ENCODE measurements at places on chromosomes 2 and 18.
A peak's percentile ranks its signal among the peaks of the same experiment; 100 is the strongest.

GRCh38 chr18:6280211-6280743 is 134.4 kb downstream of the L3MBTL4 start:
- DNase-seq = no peak

GRCh38 chr2:162256591-162256991 is 13.3 kb upstream of the FAP start:
- DNase-seq = no peak

DNA sequence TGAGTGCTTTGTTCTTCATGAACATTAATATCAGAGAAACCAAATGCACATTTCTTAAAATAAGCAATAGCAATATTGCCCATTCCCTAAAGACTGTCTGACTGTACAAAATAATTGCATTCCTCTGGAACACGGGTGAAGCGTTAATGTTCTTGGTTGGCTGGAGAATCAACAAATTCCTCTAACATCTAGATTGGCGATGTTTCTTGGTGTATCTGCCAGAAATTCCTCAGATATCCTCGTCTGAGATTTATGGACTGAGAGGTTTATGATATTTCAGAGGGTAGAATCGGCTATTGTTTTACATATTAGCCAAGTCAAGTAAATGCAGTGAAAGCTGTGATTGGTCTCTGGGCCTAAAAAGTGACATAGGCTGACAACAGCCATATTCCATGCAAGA is 27.1 kb upstream of the SPTBN1 start:
- DNase-seq = no peak

GRCh38 chr2:223563462-223563861 is 38.7 kb downstream of the SCG2 start:
- DNase-seq = peak; percentile 24

DNA sequence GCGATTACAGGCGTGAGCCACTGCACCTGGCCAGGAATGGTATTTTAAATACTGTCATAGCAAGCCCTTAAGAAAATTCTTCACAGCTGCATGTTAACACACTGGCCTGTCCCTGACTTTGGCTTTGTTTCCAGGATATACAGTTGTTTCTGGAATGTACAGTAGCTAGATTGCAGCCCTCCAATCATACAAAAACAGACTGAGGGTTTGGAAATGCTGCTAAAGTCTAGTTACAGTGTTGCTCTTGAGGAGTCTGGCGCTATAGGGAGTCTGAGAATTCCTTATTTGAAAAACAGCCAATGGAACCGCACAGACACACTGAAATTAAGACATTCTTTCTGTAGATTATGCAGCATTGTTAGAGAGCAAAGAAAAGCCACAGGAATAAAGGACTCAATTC is 37.7 kb downstream of the STON1 start:
- DNase-seq = no peak

GRCh38 chr18:13577091-13577697 is 149.2 kb downstream of the FAM210A start:
- no peak for DNase-seq

DNA sequence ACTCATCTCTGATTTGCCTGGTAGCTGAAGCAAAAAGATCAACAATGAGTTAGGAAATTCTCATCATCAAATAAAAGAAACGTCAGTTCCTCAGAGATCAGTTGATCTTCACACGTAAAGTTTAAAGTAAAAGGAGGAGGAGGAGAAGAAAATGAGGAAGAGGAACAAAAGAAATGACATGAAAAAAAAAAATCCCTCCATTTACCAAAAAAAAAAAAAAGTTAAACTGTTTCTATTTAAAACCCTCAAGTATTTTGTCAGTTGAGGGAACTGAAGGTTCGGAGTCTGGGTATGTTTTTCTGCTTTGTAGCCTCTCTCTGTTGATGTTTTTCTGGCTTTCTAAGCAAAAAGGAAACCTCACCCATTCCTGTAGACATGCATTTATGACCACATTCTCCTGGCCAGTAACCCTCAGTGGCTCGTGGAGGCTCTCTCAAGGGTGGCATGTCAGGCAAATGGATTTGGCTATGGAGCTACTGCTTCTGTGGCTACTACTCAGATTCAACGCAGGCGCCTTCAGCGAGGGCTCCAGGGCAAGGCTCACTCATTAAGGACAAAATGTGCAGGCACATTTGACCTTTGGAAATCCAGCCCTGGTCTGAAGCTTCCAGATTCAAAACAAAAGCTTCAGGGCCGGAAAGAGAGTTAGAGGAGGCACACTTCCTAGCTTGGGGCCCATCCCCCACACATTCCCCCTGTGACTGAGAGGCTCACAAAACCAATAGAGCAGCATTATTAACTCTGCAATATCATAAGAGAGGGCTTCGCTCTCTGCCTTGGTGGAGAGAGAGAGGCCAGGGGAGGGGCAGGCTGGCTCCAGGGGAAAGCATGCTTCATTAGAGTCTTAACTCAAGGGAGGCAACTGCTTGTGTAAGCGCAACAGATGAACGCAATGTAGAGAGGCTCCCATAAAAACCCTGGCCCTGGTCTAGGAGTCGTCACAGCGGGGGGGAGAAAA is 22.3 kb downstream of the KLF7 start:
- DNase-seq = no peak

DNA sequence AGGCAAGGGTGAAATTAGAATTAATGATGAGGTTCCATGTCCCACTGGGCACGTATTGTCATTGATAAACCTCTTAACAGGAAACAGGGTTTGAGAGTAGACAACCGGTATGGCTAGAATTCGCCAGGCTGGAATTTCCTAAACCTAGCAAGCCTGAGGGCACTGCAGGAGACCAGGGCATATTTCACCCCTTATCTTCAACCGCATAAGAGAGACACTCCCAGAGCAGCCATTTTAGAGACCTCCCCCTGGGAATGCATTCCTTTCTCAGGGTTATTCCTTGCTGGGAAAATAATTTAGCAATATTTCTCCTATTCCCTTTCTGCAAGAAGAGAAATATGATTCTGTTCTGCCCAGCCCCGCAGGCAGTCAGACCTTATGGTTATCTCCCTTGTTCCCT is 334.6 kb upstream of the LYPD1 start:
- no peak for DNase-seq

DNA sequence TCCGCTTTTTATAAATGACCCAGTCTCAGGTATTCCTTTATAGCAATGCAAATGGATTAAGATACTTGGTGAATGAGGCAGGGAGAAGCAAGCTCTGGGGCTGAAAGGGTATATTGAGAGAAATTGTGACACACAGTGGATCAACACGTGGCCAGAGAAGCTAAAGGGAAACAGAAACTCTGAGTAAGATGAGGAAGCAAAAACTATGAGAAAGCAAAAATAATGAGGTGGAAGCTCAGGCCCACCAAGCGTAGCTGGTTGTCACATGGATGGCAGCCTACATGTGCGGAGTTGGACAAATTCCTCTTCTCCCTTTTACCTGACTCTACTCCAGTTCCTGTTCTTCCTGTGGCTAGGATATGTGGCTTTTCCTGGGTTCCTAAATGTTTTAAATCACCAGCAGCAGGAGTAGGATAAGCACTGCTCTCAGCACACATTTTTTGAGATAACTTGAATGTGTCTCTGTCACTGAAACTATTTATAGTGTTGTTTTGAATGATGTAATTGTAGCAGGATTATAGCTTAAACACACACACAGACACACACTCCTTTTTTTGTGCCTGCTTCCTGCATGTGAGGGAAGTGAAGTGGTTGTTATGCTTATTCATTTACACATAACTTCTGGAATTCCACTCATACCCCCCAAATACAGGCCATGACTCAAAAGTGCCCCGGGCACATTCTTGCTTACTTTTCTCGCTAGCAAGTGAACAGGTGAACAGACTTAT is 30.1 kb upstream of the EPC2 start:
- no peak for DNase-seq

GRCh38 chr2:237734905-237735623 is 63.5 kb upstream of the RBM44 start:
- no peak for DNase-seq

DNA sequence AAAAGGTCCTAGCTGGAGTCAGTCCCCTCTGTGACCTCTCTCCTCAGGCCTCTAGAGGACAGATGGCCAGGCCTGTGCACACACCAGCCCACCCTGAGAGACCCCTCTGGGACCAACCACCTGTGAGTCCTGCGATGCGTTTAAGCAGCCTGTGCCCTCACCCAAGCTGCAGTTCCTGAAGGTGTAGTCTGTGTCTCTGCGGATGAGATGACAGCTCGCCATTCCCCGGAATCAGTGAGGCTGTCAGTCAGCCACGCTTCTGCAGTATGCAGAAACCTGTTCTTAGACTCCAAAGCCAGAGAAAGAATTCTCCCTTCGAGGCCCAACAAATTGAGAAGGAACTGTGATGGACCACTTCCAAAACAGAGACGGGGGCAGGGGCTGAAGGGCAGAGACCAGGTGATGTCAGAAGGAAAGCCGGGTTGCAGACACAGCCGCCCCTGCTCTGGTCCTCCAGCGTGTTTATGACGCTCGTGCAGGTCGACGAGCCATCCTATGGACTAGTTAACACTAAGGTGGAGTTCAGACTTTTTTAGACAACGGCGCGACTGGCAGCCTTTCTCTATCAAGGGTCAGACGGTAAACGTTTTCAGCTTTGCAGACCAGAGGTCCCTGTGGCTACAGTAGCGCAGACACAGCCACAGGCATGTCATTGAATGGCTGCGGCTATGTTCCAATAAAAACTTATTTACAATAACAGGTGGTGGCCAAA is 10.2 kb downstream of the MTERF4 start:
- no peak for DNase-seq

DNA sequence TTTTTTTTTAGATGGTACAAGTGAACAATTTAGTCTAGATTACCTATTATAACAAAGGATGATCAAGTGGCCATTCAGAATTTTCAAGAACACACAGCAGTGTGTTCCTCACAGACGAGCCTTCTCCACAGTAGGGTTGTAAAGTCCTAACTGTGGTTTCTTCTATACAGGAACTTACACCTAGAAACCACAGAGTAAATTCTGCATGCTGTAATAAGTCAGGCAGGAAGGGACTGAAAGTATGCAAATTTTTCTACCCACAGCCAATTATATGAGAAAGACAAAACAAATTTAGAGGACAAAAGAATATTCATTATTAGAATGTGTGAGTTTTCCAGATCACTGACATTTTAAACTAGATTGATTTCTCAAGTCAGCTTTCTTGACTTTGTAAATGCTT is 99.5 kb downstream of the RBMS1 start:
- DNase-seq = no peak

DNA sequence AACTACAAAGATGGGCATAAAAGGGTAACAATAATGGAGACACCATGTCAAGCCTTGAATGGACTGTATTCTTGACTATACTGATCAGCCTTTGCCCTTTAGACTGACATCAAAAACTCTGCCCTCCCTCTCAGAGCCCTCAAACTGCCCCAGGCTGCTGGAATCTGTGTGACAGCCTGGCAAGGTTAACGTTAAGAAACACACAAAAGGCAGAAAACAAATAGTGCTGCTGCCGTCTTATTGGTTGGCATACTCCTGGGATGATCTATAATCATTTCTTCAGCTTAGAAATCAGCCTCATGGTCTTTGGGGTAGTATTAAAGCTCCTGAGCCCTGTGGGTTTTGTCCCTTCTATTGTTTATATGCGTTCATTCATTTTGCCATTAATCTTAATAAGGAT is 338.0 kb downstream of the DCC start:
- no peak for DNase-seq

DNA sequence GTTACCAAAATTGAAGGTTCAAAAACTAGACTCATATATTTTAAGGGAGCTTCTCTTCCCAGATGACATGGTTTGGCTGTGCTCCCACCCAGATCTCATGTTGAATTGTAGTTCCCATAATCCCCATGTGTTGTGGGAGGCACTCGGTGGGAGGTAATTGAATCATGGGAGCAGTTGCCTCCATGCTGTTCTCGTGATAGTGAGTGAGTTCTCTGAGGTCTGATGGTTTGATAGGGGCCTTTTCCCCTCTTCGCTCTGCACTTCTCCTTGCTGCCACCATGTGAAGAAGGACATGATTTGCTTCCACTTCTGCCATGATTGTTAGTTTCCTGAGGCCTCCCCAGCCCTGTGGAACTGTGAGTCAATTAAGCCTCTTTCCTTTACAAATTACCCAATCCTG is 140.1 kb downstream of the MAIP1 start:
- no peak for DNase-seq

- no peak for DNase-seq
These were observed 17.8 kb downstream of the SMAD7 start for GRCh38 chr18:48932822-48933510.

- no peak for DNase-seq
These were observed 92.1 kb downstream of the TMEM18 start for GRCh38 chr2:584863-585823.

GRCh38 chr2:3479430-3480320 is 39.7 kb downstream of the ADI1 start:
- DNase-seq = no peak

DNA sequence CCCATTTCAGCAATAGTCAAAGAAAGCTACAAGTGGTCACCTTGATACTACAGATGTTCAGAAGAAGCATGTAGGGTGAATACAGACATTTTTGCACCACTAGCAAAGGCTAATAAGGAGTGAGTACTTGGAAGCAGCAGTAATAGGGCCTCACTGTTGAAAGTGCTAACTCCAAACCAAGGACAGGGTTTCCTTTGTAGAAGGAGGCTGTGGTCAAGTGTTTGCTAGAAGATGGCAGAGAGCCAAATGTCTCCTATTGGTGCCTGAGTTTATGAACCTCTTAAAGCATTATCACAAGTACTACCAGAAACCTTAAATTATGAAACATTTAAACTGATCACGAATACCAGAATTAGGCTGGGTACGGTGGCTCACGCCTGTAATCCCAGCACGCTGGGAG is 308.1 kb downstream of the ZEB2 start:
- no peak for DNase-seq

DNA sequence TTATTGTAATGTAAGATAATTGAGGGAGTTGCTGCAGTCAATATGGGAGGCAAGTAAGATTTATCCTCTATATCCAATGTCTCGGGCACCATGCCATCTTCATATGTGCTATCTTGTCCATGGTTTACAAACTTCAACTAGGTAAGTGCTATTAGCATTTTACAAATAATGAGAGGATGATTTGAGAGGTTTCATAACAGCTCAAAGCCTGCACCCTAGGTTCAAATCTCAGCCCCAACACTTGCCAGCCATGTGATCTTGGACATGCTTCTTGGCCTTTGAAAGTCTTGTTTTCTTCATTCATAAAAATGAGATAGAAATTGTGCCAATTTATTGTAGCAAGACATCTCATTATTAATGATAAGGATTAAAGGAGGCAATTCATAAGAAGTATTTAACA is 108.8 kb downstream of the RND3 start:
- no peak for DNase-seq

DNA sequence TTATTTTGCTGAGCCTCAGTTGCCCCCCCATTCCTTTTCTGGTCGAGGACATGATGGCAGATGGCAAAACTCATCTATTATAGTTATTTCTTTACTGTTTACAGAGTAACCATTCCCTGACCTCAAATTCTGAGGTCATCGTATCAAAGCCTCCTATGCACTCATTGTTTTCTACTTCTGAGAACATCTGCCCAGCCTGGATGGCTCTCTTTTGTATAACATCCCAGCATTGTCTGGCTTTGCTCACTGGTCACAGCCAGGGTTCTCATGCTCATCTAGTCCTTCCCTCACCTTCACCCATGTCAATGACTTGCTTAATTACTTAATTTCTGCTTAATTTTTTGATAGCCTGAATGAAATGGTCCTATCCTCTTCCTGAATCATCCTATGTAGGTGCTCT is 472.1 kb downstream of the PARD3B start:
- DNase-seq = no peak

- no peak for DNase-seq
These were observed 640.7 kb upstream of the ACVR2A start for GRCh38 chr2:147204102-147204501.
